ENCODE measurements at places on chromosomes 3 and 15.

- no peak for DNase-seq
Measured at GRCh38 chr3:188473591-188474288, 319.8 kb downstream of the LPP start.

GRCh38 chr3:99712291-99712954 lies 74.0 kb downstream of the COL8A1 start:
- DNase-seq, result no peak

DNA sequence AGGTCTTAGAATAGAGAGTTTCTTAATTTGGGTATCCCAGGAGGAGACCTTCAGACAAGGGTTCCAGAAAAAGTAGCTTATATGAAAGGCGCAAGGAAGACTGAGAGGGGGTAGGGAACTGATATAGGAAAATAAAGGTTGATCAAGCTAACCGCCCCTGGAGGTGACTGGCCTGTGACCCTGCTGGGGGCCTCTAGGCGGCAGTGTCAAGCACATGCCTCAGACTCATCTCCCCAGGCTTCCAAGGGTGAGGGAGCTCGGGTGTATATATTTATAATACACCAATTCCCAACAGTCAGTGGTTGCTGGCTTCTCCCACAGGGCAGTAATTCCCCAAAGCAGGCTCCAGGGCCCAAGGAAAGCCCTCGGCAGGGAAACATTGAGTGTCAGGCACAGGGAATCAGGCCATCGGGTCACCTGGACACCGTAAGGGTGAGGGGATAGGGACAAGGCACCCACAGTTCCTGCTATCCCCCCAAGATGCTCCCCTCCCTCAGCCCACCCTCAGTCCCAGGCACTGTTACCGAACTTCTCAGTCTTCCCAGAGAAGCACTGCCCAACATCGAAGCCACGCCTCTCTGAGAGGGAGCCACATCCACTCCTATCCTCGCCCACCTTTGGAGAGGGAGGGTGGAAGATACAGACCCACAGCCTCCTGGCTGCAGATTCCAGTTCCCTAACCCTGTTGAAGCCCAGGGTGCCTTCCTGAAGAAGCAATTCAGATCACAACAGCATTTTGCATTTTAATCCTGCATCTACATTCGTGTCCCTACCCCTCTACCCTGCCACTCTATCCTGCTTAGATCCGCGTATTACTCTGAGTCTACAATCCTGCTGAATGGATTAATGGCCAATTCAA lies 19.5 kb upstream of the CAV3 start:
- no peak for DNase-seq

GRCh38 chr15:72783004-72783639 lies 436 bp downstream of the ADPGK start:
- DNase-seq, result no peak

GRCh38 chr3:145649368-145649887 lies 511.6 kb downstream of the PLOD2 start:
- DNase-seq, result no peak

GRCh38 chr15:22888120-22888859 lies 49.8 kb downstream of the NIPA2 start:
- peak; percentile 18 for DNase-seq

- DNase-seq, result no peak
Measured at GRCh38 chr15:59384507-59384906, 11.8 kb upstream of the MYO1E start.

GRCh38 chr15:51450001-51450400 lies 108.5 kb downstream of the GLDN start:
- DNase-seq, result no peak

DNA sequence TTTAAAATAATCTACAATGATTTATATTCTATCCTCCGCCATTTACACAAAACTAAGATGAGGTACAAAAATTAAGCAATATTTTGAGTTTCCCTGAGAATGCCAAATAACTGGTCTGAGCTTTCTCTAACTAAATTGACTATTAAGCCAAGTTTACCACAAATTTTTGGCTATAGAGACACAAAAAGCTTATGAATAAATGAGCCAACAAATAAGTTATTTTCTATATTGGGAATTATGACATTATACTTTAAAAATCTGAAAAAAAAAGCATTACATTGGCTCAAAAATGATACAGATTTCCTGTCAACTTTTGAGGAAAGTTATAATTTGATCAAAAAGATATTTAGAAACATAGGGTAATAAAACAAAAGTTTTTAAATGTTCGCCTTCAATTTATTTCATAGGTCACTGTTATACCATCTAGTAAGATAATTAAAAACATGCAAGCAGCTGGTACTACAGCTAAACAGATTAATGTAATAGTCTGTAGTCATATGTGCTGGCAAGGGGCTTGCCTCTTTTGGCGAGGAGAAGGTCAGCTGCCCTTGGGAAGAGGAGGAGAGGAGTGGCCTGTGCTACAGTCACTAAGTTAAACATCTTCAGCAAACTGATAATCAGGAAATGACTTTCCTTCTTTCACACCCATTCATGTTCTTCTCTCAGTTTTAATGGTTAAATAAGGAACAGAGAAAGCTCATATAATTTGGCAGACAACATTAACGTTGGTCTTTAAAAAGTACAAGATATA lies 318.5 kb downstream of the TBC1D5 start:
- no peak for DNase-seq

DNA sequence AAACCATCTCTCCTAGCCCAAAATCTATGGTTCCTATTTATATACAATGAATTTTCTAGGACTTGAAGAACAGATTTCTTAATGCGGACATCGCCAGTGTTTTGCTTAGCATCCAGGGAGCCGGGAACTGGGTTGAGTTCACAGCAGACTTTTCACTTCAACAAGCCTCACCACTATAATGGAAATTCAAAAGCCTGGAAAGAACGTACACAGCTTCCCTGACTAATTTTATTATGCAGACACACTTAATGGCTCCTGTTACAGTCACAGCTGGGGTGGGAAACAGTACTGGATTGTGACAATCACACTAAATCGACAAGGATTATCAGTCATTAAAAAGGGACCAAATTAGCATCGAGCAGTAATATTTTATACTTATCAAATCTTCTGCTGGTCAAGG lies 129.2 kb upstream of the BNIP2 start:
- DNase-seq, result no peak

DNA sequence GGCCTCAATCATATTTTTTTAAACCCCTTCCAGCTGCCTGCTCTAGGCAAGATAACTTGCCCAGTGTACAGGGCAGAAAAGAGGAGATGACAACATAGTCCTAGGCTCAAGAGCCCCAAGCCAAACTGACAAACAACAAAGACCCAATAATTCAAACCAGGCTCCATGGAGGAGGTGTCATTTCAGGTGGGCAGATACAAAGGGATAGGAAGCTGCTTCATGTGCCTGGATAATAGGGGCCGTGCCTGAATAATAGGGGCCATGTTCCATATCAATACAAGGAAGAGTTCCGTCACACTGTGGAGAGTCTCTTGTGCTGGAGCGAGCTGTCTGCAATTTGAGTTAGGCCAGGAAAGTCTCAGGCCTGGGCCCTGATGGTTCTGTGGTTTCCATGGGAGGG lies 35.4 kb upstream of the TRIM71 start:
- DNase-seq, result no peak

GRCh38 chr3:70863049-70863448 lies 550.6 kb upstream of the MDFIC2 start:
- no peak for DNase-seq

DNA sequence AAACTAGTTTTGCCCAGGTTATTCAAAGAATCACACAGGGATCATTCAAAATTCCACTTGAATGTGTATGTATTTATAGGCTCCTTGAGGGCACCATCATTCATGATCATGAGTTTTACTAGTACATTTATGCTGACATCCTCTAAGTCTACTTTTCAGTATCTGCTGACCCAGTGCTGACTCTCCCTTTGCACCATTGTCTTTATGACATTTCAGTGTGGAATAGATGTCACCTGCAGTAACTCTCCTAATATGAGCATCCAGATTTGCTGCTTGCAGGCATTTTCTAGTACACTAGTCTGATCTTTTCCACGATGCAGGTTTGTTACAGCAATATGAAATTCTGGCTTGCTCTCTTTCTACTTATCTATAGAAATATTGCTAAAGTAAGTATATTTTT lies 1603.5 kb downstream of the SI start:
- DNase-seq, result no peak

DNA sequence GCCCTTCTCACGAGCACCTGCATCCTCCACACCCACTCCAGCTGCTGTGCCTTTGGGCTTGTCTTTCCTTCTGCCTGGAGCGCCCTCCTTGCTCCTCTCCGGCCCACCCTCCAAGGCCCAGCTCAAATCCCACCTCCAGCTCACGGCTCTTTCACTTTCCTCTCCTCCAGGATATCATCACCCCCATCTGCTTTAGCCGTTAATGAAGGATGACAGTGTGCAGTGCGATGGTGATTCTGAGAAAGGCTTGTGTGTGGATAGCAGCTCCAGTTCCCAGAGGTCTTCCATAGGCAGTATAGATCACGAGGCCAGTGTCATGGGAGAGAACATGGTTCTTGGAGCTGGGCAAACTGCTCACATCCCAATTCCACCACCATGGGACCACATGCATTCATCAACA lies 237.4 kb downstream of the TLE3 start:
- DNase-seq, result no peak

- no peak for DNase-seq
Measured at GRCh38 chr3:33044676-33045075, 52.3 kb downstream of the GLB1 start.

GRCh38 chr3:19013879-19014278 lies 134.4 kb upstream of the KCNH8 start:
- no peak for DNase-seq

DNA sequence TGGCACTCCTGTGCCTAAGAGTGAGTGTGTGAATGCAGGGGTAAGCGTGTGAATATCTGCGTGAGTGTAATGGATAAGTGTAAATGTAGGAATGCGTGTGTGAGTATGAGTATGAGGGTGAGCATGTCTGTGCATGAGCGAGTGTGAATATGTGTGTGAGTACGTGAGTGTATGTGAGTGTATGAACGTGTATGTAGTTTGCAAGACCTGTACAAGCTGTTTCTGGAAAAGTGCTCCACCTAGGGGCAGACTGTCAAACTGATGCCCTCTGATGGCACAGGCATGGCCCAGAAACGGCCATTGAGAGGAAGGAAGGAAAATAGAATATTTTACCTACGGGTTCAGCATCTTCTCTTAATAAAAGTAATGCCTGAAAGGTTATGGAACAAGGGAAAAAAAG lies 24.4 kb upstream of the FRMD4B start:
- peak; percentile 71 for DNase-seq

- DNase-seq, result no peak
Measured at GRCh38 chr3:116757315-116757714, 47.7 kb downstream of the TUSC7 start.

DNA sequence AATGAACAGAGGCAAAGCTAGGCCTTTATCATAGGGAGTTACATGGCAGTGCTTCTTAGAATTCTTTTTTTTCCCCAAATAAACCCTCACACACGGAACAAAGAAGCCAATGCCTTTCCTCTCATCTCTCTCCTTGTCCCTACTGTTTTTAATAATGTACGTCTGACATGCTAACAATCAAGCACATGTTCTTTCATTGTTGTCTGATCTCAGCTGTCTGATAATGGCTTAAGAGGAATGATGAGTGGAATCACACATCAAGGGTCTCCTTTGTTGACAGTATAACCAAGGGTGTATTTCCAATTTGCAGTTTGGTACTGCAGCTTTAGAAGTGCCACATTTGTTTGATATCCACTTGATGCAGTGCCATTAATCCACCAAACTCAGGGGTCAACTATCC lies 34.8 kb upstream of the EPHA3 start:
- no peak for DNase-seq

DNA sequence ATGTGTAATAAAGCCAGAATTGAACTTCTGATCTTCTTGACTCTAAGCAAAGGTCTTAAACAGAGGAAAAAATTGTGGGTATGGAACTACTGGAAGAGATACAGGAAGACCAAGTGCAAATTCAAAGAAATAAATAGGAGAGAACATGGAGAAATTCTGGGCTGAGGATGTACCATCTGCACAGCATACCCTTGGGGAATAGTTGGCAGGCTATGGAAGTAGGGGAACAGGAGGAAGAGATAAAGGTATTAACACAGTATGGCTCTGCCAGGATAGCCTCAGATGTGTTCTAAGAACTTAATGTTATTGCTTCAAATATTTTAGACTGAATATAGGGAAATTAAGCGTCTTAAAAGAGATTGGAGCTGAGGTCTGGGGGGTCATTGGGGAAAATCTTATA lies 485.4 kb downstream of the CNTN3 start:
- DNase-seq, result no peak

- no peak for DNase-seq
Measured at GRCh38 chr3:171460725-171461524, 720 bp upstream of the TNIK start.

DNA sequence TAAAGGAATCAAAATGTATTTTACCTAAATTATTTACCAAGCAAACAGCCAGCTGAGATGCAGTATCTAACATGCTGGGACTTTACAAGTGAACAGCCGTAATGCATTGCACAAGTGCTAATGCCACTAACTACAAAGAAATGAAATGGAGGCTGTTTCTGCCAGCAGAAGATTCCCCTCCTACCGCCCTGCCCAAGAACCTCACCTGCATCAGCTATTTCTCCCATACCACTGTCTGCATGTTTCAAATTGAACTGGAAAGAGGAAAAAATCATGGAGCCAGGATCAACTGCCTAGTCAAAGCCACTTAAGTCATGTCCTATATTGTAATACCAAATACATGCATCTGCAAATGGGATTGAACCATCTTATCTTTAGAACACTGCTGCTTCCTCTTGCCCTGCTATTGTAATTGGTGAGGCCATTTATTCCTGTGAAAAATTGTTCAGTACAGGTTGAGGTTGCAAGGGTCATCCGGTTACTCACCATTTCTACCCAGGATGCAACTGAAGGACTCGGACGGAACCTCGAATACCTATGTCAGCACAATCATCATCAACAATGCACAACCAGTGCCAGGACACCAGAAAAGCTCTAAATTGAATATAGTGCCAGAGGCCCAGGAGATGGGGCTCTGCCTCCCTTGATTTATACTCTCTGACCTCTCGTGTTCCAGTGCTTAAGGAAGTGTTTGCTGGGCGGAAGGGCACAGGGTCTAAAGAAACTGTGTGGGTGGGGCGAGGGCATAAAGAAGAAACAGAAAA lies 27.5 kb downstream of the ANXA2 start:
- DNase-seq, result peak; percentile 99

GRCh38 chr3:48532271-48532976 lies 24.2 kb downstream of the PFKFB4 start:
- no peak for DNase-seq

GRCh38 chr3:116038968-116039650 lies 406.2 kb downstream of the LSAMP start:
- DNase-seq, result no peak

DNA sequence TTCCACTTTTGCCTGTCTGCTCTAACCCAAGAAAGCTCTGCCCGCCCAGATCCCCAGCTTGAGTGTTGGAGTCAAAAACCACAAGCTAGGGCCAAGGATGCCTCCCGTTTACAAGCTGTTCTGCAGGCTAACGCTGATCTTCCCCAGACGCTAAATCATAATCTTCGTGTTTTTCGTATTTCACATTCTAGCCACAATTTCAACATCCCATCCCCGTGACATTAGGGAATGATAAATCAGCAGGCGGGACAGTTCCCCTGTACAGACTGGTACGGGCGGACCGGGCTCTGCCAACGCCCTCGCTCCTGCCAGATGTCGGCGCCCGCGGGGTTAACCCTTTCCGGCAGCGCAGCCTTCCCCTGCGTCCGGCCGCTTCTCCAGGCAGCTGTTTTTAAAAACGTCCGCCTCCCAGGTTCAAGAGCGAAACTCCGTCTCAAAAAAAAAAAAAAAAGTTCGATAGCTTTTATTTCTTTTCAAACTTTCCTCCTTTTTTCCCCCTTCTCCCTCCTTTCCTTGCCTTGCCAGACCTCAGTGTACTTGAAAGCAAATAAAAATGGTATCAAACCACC lies 81.0 kb upstream of the BNC1 start:
- no peak for DNase-seq

- DNase-seq, result no peak
Measured at GRCh38 chr15:67678993-67679392, 136.5 kb downstream of the MAP2K5 start.

GRCh38 chr15:74433592-74434262 lies at the start of gene SEMA7A:
Gene SEMA7A, minus strand, starts transcription at chr15:74433958. Its CDS starts 40 bp downstream, at chr15:74433918.
- no peak for DNase-seq

Measured in glomerular endothelial cell (primary cell).